ENCODE measurements at places on chromosomes 4 and X.

- DNase-seq: no peak
Observed at GRCh38 chr4:126109836-126110235, 795.1 kb downstream of the FAT4 start.

DNA sequence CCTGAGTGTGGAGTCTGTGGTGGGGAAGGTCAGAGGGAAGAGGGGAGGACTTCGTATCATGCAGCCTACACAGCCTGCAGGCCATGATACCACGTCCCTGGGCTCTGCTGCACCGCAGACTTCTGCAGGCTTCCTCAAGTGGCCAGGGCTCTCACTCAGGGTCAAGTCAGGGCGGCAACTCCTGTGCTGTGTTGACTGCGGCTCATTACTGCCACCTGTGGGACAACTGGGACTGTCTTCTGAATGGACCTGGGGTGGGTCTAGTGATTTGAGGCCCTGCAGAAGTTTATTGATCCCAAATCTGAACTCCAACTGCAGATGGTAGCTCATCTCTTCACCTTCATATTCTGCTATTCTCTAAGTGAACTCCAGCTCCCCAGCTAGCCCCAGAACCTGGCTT, 167.1 kb downstream of the NSUN7 start:
- peak; percentile 35 for DNase-seq

- no peak for DNase-seq
Observed at GRCh38 chrX:13389501-13389900, 69.6 kb upstream of the ATXN3L start.

GRCh38 chrX:47456080-47456479, 26.9 kb downstream of the ZNF41 start:
- no peak for DNase-seq

- no peak for DNase-seq
Observed at GRCh38 chrX:72340041-72340440, 34.3 kb upstream of the CITED1 start.

- peak; percentile 28 for DNase-seq
Observed at GRCh38 chrX:2498781-2499302, 1.9 kb downstream of the DHRSX start.

DNA sequence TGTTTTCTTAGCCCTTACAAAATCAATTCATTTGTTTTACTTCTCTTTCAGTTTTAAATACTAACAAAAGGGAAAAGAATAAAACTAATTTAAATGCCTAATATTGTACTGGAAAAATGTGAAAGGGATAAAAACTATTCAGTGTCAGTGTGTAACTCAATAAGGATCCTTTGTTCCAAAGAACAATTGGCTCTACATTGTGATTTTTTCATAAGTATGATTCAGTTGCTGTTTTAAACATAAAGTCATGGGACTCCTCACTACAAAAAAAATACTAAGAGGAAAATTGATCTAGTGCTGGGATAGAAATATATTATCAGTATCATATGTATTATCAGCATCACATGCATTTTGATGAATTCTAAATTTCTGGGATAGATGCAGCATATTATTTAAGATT, 199.4 kb upstream of the TRAM1L1 start:
- no peak for DNase-seq

- DNase-seq: peak; percentile 85
Observed at GRCh38 chr4:5710961-5711478, at the start of gene EVC. EVC (plus strand) TSS chr4:5711201; CDS start chr4:5711381, 180 bp downstream.

All from EL (cell line).